ENCODE measurements at places on chromosomes 6 and 20. TPM values are rescaled to one million over a fixed set of nuclear protein-coding genes. Genes with fewer than 3 reads are reported as not detected.

DNA sequence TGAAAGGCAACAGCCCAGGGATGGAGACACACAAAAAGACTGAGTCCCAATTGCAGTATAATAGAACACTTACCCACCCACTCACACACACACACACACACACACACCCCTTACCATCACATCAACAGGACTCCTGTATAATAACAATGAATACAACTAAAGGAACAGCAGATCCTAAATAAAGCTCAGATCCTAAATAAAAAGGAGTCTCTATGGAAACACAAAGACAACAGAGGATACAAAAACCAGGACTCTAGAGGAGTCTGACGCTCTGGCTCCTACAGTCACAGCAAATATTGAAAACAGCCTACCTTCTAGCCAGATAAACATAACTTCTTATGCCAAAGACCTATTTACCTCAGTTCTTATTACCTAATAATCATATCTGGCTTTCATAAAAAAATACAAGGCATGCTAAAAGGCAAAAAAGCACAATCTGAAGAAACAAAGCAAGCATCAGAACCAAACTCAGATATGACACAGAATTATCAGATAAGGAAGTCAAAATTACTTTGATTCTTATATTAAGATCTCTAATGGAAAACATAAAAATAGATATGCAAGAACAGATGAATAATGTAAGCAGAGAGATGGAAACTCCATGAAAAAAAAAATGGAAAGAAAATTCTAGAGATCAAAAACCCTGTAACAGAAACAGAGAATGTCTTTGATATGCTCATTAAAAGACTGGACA, 134.9 kb downstream of the MMUT start:
- H3K27me3 ChIP-seq, result no peaks in the 10 kb centered on the region
- H3K4me1 ChIP-seq, result no peaks in the 10 kb centered on the region
- H3K4me3 ChIP-seq, result no peak overlapping the region

GRCh38 chr6:151388236-151388635, 3.1 kb downstream of the ZBTB2 start:
- H3K27me3 ChIP-seq, result no peaks in the 10 kb centered on the region
- DNase-seq, result no peak
- no peak overlapping the region for H3K4me3 ChIP-seq
- H3K36me3 ChIP-seq, result peaks cover 6% of the 10 kb centered on the region

GRCh38 chr6:150981095-150981494, 115.6 kb downstream of the MTHFD1L start:
- H3K4me1 ChIP-seq, result no peaks in the 10 kb centered on the region
- DNase-seq, result no peak
- no peak overlapping the region for H3K4me3 ChIP-seq
- no peaks in the 10 kb centered on the region for H3K36me3 ChIP-seq
- no peaks in the 10 kb centered on the region for H3K27me3 ChIP-seq
- no peak overlapping the region for H3K27ac ChIP-seq

GRCh38 chr20:53959911-53960578, 110.3 kb downstream of the BCAS1 start:
- no peak overlapping the region for H3K4me3 ChIP-seq
- no peak overlapping the region for H3K27ac ChIP-seq
- H3K4me1 ChIP-seq, result no peaks in the 10 kb centered on the region
- H3K36me3 ChIP-seq, result no peaks in the 10 kb centered on the region

- H3K36me3 ChIP-seq, result no peaks in the 10 kb centered on the region
- DNase-seq, result no peak
- H3K4me3 ChIP-seq, result no peak overlapping the region
- no peak overlapping the region for H3K27ac ChIP-seq
- no peaks in the 10 kb centered on the region for H3K4me1 ChIP-seq
- no peaks in the 10 kb centered on the region for H3K27me3 ChIP-seq
These were observed 16.9 kb upstream of the ZSCAN16 start for GRCh38 chr6:28107506-28107905.

- DNase-seq, result no peak
- H3K4me3 ChIP-seq, result no peak overlapping the region
- no peaks in the 10 kb centered on the region for H3K4me1 ChIP-seq
- no peaks in the 10 kb centered on the region for H3K36me3 ChIP-seq
- no peaks in the 10 kb centered on the region for H3K27me3 ChIP-seq
These were observed 38.5 kb downstream of the PAK5 start for GRCh38 chr20:9800421-9800820.

DNA sequence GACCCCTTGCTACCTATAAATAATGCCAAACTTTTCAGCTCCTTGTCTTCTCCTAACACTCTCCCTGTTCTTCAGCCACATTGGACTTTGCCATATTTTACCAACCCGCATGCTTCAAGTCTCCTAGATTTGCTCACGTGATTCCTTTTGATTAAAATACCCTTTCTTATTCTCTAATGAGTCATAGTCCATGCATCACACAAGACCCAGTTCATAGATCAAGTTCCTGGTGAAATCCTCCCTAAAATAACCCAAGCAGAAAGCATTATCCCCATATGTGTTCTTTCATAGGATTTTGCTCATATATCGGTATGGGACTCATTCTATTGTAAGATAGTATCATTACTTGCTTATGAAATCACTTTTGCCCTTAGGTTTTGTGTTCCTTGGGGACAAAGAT, 108.9 kb upstream of the STXBP5 start:
- no peaks in the 10 kb centered on the region for H3K4me1 ChIP-seq
- no peak for DNase-seq
- no peak overlapping the region for H3K27ac ChIP-seq
- H3K4me3 ChIP-seq, result no peak overlapping the region

DNA sequence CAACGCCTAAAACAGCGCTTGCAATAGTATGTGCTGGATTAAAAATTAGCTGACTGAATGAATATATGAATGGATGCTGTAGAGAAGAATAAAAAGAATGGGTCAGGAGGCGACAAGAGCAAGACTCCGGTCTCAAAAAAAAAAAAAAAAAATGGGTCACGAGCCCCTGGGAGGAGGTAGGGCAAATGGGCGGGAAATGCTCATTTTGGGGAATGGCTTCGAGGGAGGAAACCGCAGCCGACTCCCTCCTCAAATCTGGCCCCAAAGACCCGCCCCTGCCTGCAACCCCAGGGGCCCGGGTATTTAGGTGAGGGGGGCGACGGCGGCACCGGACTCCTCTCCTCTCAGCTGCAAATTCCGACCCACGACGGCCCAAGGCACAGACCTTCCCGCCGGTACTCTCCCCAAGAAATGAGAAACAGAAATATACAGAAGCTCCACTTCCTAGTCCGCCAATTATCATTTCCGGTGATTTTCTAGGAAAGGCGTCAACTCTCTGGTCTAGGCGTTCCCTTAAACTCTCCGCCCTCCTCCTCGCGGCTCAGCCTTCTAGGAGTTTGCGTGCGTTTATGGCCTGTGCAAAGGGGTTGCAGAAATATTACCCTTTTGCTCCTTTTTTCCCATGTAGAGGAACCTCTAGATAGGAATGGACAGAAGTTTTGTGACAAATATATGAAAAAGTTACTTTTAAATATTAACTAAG, at the start of gene ZNF311:
Gene ZNF311, minus strand, starts transcription at position 133 of the 703 bp plus-strand sequence. CDS start 1,361 bp downstream, outside the sequence.
- H3K4me3 ChIP-seq, result peak within 1 kb of the TSS; percentile 57
- no peaks in the 10 kb centered on the region for H3K27me3 ChIP-seq
- peaks cover 7% of the 10 kb centered on the region for H3K4me1 ChIP-seq

The GABBR1 gene
- polyA plus RNA-seq, result 0.45 TPM

The COL21A1 gene
- not detected for polyA plus RNA-seq

The ZSWIM1 gene
- polyA plus RNA-seq, result 2.1 TPM

The TRIM15 gene
- not detected for polyA plus RNA-seq

DNA sequence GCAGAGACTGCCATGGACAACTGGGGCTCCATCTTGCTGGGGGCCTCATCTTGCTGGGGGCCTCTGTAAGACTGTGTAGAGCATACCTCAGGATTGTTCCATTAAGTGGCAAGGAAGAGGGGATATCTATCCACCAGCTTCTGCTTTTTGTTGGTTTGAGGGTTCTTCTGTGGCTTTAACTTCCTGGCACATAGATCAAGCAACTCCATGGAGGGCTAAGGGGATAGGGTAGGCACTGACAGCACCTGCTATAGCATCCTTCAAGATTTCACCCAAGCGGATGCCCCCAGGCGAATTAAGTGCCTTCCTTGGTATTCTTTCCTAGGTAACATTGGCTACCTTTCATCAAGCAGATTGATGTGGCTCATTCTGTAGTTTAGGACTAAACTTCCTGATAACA, 3.8 kb upstream of the LRRN4 start:
- no peak for DNase-seq
- no peak overlapping the region for H3K27ac ChIP-seq

- H3K27me3 ChIP-seq, result no peaks in the 10 kb centered on the region
- H3K36me3 ChIP-seq, result no peaks in the 10 kb centered on the region
- no peak overlapping the region for H3K4me3 ChIP-seq
- H3K27ac ChIP-seq, result no peak overlapping the region
These were observed 181.6 kb downstream of the OTOR start for GRCh38 chr20:16929756-16930155.

The TGM2 gene
- polyA plus RNA-seq, result not detected

DNA sequence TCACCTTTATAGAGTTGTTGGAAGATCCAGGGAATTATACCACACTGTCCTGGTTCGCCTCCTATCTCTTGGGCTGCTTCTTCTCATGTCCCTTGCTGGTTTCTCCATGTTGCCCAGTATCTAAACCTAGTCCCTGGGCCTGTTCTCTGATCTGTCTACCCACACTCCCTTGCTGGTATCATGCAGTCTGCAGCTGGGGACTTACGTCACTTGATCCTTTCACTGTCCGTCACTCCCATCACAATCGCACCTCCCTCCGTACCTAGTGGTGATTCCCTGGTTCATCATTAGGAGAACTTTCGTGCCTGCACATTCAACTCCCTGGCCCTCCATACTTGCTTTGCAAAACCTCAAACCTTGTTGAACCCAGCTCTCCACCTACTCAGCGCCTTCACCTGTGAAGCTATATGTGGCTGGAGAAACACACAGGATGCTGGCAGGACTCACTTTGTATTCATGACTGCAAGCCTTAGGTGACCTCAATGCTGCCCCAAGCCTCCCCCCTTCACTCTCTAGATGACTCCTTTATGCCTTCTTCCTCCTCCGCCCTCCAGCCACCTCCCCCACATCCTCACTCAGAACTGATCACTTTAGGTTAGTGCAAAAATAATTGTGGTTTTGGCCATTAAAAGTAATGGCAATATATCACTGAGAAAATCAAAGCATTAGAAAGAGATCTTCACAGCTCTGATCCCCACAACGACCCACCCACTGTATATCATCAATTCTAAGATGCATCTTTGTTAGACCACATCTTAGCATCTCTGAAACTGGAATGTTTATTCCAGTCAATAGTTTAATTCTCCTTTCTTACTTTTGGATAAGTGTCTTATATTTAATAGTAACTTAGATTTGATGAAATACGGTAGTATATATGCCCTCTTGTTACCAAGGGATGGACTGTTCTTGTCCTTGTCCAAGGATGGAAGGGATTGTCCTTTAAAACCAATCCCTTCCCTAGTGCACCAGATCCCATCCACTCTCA, 26.4 kb downstream of the GDAP1L1 start:
- H3K4me3 ChIP-seq, result no peak overlapping the region
- H3K27me3 ChIP-seq, result no peaks in the 10 kb centered on the region
- no peak for DNase-seq
- no peaks in the 10 kb centered on the region for H3K36me3 ChIP-seq
- no peaks in the 10 kb centered on the region for H3K4me1 ChIP-seq

GRCh38 chr6:105818505-105818904, 267.6 kb upstream of the PRDM1 start:
- no peaks in the 10 kb centered on the region for H3K27me3 ChIP-seq
- H3K36me3 ChIP-seq, result no peaks in the 10 kb centered on the region
- H3K27ac ChIP-seq, result no peak overlapping the region
- no peak overlapping the region for H3K4me3 ChIP-seq
- peaks cover 9% of the 10 kb centered on the region for H3K4me1 ChIP-seq

The PXMP4 gene
- polyA plus RNA-seq, result 23.6 TPM

- no peaks in the 10 kb centered on the region for H3K36me3 ChIP-seq
- H3K4me3 ChIP-seq, result no peak overlapping the region
- H3K27ac ChIP-seq, result no peak overlapping the region
- no peaks in the 10 kb centered on the region for H3K27me3 ChIP-seq
- no peak for DNase-seq
These were observed 512.7 kb upstream of the JAG1 start for GRCh38 chr20:11186301-11187008.

DNA sequence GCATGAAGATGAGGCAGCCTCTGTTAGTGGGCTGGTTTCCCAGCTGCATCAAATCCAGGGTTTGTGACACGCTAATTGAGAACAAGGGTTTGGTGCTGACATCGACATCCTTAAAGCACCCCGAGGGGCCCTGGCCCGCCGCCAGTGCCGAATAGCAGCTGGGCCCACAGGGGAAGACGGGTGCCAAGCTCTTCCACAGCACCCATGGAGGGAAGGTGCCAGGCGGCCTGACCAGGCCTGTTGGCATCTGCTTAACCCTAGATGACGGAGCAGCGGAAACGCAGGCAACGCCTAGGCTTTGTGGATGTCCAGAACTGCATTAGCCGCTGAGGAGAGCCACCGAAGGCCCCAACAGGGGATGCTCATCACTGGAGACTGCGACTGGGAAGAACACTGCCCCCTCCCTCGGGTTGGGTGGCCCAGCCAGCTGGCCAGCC, 16.0 kb downstream of the UQCC2 start:
- DNase-seq, result no peak
- no peak overlapping the region for H3K4me3 ChIP-seq
- peaks cover 35% of the 10 kb centered on the region for H3K36me3 ChIP-seq
- H3K27me3 ChIP-seq, result no peaks in the 10 kb centered on the region
- peaks cover 71% of the 10 kb centered on the region for H3K4me1 ChIP-seq

DNA sequence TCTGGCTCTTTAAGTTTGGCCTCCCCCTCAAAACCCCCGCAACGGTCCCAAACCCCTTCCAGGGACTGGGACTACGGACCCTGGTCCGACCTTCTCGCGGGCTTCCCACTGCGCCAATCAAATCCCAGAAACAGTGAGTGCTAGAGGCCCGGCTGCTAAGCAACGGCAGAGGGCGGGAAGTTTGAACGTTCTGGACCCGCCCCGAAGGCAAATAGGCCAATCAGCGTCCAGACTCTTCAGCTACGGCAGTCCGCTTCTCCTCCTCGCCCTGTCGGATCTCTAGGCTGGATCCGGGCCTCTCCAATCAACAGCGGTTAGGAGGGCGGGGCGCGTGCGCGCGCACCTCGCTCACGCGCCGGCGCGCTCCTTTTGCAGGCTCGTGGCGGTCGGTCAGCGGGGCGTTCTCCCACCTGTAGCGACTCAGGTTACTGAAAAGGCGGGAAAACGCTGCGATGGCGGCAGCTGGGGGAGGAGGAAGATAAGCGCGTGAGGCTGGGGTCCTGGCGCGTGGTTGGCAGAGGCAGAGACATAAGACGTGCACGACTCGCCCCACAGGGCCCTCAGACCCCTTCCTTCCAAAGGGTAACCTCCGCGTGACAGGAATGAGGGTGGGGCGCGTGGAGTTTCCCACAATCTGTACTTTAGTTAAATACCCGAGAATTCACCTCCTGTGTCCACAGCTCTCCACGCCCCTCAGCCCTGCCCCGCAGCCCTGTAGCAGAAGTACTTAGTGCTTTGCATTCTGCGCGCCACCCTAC, at the start of gene MSH5:
Gene MSH5, plus strand, starts transcription at position 367 of the 758 bp plus-strand sequence. CDS start 462 bp downstream, outside the sequence.
- peak within 1 kb of the TSS; percentile 98 for H3K27ac ChIP-seq
- peaks cover 40% of the 10 kb centered on the region for H3K4me1 ChIP-seq
- H3K36me3 ChIP-seq, result no peaks in the 10 kb centered on the region
- no peaks in the 10 kb centered on the region for H3K27me3 ChIP-seq
- DNase-seq, result peak; percentile 94

All from CD8-positive, alpha-beta memory T cell (primary cell).